ENCODE measurements at places on chromosomes 3 and 15.

- no peak for DNase-seq
Measured at GRCh38 chr3:195583831-195584542, at the start of gene APOD. Gene APOD, minus strand, starts transcription at chr3:195583940. Its CDS starts 4,479 bp downstream, at chr3:195579461.

DNA sequence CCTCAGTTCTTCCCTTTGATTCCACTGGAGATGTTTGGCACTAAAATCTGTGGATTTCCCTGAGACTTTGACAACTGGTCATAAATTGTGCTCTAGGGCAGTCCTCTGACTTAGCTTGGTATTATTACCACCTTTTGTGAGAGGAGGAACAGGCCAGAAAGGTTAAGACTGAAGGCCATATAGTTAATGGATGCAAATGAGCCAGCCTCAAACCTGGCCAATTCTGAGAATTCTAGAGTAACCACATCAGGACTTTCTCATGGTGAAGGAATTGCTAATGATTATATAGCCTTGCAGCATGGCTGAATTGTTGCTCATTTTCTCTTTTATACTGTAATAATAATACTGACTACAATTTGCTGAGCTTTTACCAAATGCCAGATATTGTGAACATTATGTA lies 162.5 kb downstream of the CADPS start:
- no peak for DNase-seq

GRCh38 chr15:78879517-78880241 lies 7.0 kb downstream of the MORF4L1 start:
- no peak for DNase-seq

DNA sequence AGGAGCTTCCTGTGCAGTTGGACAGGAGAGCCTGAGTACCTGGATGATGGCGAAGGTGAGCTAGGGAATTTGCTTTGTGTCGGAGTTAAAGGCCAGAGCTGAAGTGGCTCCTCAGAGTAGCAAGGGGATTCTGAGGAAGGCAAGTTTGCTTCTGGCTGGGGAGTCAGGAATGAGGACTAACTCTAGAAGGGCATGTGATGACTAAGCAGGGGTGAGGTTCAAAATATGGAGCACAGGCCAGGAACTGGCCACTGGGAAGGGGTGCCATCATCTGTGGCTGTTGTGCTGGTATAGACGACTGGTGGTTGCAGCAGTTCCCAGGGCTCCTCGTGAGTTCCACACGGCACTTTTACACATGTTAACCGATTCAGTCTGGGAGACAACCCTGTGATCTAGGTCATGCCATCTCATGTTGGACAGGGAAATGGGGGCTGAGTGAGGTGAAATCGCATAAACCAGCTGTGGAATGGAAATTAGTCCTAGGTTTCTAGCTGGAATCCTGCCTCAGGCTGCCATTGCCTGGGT lies 100.8 kb downstream of the EEFSEC start:
- DNase-seq, result no peak

- no peak for DNase-seq
Measured at GRCh38 chr3:51819709-51820406, 40.8 kb upstream of the IQCF6 start.

DNA sequence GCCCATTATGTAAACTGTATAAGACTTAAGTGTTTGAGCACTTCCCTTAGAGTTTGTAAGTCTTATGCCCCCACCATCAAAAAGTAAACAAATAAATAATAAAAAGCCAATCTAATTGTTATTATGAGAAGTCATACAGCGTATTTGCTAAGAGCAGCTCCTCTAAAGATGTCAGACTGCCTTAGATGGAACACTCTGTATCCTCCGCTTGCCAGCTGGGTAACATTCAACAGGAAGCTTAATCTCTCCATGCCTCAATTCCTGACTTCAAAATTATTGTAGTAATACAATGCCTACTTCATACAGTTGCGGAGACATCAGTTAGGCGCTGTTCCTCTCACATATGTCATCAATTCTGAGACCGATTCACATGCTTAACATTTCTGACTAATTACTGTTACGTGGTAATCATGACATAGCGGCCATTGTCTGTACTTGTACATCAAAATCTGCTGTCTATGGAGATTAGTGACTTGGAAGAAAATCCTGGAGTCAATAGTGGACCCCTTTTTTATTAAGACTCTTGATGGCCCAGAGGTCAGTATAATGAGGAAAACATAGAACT lies 417.7 kb downstream of the LPP start:
- no peak for DNase-seq

GRCh38 chr3:13780432-13781176 lies 99.3 kb downstream of the WNT7A start:
- DNase-seq, result no peak

GRCh38 chr3:123281406-123281805 lies 79.7 kb downstream of the SEC22A start:
- no peak for DNase-seq

GRCh38 chr15:47397655-47398054 lies 319.6 kb upstream of the SEMA6D start:
- no peak for DNase-seq

- DNase-seq, result no peak
Measured at GRCh38 chr3:64357481-64357880, 132.2 kb upstream of the PRICKLE2 start.

DNA sequence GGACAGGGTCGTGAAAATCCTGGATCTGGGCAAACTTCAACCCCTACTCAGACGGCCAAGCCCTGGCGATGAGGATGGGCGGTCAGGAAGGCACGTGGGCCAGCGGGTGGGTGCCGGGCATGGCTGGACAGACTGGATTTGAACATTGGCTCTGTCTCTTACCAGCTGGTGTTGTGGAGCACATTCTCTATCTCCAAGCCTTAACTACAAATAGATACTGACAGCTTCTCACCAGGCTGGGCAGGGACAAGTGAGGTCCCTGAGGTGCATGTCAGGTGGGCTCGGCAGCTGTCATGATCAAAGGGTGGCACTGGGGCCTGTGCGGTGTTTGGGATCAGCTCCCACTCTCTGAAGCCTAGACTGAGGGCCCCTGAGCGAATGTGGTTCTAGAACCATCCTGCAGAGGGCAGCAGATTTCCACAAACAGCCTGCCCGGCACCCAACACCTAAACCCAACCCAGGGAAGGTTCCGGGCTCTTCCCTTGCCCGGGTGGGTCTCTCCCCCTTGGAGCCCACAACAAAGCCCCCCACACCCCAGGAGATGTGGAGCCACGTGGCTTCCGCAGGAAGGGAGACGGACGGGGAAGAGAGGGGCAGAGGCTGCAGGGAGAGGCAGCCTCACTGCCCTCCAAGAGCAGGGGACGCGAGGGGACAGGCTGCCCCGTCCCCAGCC lies 58.4 kb downstream of the RGMA start:
- no peak for DNase-seq

GRCh38 chr3:32961189-32961715 lies 9.8 kb downstream of the CCR4 start:
- DNase-seq, result no peak

DNA sequence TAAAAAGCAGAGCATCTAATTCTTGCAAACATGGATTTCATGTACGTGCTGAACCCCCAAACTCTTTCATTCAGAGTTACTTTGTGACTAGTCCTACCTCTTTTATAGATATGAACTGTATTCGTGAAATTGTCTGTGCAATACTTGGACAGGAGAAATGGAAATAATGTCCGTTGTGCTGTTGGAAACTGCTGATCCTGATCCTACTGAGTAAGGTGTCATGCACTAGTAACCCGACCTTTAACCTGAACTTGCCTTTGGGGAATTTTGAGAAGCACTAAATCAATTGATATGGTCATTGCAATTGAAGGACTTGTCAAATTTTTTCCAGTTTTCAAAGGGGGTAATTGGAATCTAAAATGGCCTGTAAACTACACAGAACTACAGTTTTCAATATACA lies 856.4 kb downstream of the ROBO1 start:
- DNase-seq, result no peak

GRCh38 chr3:52771702-52772101 lies 962 bp upstream of the NEK4 start:
- DNase-seq, result no peak

DNA sequence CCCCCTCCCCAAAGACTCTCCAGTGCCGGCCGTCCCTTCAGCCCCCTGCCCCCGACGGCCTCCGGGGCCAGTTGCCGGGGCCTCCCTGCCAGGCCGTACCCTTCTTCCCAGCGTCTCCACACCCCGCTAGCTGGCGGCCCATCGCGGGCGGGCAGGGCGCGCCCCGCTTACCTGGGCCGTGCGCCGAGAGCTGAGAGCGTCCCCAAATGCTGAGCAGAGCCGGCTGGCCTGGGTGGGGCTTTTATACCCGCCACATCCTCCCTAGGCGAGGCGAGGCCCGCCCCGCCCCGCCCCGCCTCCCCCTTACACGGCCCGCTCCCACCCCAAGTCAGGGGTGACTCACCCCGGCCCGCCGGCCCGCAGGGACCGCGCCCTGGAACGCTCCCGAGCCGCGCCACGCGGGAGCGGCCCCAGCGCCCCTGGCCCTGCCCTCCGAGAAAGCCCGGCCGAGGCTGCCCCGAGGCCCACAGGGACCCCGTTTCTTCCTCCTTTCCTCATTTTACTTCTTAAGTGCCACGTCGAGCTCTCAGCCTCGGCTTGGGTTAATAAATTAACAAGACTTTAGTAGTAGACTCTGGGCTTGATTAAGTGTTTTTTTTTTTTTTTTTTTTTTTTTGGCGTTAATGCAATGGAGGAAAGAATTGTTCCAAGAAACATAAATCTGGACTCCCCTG lies at the start of gene ANXA2:
TSS of gene ANXA2 (minus strand) at position 215 of the 674 bp plus-strand sequence. CDS start 11,911 bp downstream, outside the sequence.
- peak; percentile 22 for DNase-seq

DNA sequence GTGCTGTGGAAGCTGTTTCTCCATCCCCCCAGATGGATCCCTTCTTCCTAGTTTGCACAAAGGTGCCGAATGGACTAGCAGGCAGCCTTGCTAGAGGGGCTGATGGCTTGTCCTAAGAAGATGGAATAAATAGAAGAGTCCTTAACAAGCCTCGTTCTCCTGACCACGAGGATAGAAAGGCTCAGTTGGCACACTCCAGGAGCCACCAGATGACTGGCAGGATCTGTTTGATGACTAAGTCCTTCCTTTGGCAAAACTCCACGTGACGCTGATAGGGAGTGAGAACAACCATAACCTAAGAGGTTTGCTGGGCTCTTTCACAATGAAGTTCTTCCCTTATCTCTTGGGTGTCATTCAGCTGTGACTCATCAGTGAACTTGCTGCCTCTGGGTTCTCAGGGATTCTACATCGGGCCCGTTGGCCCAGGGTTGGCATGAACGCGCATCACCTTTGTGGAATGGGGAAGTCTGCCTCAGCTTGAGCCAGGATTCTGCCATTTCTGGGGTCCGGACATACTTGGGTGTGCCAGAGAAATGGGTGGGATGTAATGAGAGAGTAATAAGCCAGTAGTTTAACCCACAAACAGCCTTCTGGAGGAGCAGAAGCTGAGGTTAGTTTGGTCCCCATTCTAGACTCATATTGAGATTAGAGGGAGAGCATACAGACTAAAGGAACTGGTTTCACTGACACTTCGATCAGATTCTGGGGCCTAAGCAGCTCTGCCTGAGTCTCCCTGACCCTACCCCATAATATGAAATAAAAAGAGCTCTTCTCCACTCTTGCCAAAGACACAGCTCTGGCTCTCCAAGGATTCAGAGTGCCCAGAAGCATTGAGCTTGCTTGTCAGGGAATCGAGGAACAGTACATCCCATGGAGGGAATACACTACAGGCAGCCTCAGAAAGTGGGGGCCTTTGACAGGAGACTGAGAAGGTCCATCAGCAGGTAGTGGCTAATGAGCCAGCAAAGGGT lies 2.0 kb upstream of the MELTF start:
- DNase-seq, result no peak

DNA sequence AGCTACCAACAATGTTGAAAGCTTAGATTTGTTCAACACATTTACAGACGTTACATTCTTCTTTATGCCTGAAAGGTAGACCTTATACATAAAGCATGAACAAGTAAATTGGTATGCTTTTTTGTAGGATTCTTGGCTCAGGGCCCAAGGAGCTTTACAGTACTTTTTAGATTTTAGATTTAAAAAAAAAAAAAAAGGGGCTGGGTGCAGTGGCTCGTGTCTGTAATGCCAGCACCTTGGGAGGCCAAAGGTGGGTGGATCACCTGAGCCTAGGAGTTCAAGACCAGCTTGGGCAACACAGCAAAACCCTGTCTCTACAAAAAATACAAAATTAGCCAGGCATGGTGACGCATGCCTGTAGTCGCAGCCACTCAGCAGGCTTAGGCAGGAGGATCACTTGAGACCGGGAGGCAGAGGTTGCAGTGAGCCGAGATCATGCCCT lies 39.7 kb downstream of the MEF2A start:
- no peak for DNase-seq

DNA sequence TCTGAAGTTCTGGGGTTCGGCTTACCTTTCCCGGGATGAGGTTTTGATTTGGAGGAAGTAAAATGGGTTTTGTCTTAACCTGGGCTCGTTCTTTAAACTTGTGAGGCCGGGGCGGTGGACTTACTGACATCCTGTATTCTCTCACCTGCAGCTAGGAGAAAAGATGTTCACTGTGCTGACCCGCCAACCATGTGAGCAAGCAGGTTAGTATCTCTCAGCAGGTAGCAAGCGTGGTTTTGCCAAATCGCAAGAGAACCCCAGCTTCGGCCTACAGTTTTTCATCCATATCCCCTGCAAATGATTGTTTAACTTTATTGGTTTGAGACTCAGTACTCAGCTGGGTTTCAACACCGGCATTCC lies 891 bp downstream of the ENTPD3 start:
- DNase-seq, result no peak

- DNase-seq, result no peak
Measured at GRCh38 chr15:92612891-92613290, 42.7 kb downstream of the FAM174B start.
